ENCODE measurements at places on chromosomes 6 and 20. TPM values are rescaled to one million over a fixed set of nuclear protein-coding genes. Genes with fewer than 3 reads are reported as not detected.

The INSM1 gene
- total RNA-seq = not detected

The LCA5 gene
- 5.8 TPM for total RNA-seq

The PTCRA gene
- total RNA-seq = not detected

The PPIL6 gene
- 1.7 TPM for total RNA-seq

The HAO1 gene
- total RNA-seq = 0.20 TPM

The NKAIN4 gene
- 162 TPM for total RNA-seq

The SCUBE3 gene
- total RNA-seq = 8.5 TPM

DNA sequence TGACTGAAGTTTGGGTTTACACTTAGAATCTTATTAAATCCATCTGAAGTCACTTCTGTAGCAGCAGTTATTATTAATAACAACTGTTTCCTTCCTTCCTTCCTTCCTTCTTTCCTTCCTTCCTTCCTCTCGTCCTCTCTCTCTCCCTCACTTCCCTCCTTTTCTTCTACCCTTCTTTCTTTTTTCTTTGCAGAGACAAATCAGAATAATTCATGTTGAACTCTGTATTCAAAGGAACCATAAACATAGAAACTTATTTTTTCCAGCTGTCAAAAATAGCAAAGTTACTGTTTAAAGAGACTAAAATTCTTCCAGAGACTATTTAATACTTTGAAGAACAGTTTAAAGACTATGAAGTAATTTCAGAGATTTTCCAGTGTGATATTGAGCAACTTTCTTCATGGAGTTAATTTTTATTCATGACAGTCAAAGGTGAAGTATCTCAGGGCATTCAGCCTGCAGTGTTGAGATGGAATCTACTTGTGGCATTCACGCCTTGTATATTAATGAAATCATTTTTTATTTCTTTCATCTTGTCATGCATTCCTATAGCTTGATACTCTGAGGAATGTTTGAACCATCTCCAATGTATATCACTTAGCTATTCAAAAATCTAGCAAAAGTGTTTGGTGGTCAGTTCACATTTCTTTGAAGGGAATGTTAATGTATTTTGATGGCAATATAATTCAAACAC lies 109.7 kb downstream of the BCAS1 start:
- peak; percentile 56 for DNase-seq

- DNase-seq = no peak
Measured at GRCh38 chr6:42403831-42404230, 47.9 kb downstream of the TRERF1 start.

GRCh38 chr6:92681401-92681800 lies 738.0 kb downstream of the EPHA7 start:
- DNase-seq = no peak

DNA sequence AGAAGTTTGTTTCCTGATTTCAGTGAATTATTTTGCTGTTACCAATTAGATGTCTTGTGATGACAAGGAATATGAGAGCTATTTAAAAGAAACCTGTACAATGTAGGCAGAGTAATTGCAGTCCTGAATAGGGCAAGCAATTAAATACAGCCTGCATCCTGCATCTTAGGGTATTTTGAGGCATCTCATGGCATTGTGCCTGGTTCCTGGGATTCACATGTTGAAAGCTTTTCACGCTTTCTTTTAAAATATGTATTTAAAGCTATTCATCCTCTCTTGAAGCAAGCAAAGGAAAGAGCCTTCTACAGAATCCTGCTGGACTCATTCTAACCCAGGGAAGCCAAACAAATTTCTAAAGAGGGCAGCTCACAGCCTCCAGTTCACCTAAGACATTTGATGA lies 4.7 kb upstream of the RRAGD start:
- no peak for DNase-seq

- DNase-seq = no peak
Measured at GRCh38 chr6:7136859-7137334, 29.1 kb downstream of the RREB1 start.

- DNase-seq = peak; percentile 76
Measured at GRCh38 chr6:113847447-113847846, 9.7 kb upstream of the MARCKS start.

- DNase-seq = no peak
Measured at GRCh38 chr20:56855708-56856107, 226.6 kb downstream of the TFAP2C start.

DNA sequence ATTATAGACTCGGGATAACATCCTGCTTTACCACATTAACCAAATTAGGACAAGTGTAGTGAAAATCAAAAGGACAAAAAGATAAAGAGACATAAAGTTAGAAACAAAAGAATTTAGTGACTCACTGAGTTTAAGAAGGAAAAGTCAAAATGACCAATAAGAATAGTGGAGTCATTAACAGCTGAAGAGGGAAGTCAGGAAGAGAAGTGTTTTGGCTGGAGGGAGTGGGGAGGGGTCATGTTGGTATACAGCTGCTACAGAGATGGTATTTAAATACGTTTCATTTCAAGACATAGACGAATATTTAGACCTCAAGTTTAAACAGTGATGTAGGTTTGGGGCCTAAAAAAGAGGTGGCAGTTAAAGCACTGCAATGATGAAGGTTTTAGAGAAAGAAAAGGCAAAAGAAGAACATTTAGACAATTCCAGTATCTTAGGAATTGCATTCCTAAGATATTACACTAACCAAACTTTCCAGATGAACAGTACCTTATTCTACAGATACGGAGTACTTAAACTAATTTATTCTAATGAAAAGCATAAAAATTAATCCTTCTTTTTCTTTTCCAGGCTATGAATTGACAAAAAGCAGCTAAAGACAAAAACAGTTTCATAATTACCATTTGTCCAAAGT lies 10.6 kb downstream of the FKBP5 start:
- DNase-seq = peak; percentile 77

- no peak for DNase-seq
Measured at GRCh38 chr20:40673442-40673841, 15.6 kb downstream of the MAFB start.

DNA sequence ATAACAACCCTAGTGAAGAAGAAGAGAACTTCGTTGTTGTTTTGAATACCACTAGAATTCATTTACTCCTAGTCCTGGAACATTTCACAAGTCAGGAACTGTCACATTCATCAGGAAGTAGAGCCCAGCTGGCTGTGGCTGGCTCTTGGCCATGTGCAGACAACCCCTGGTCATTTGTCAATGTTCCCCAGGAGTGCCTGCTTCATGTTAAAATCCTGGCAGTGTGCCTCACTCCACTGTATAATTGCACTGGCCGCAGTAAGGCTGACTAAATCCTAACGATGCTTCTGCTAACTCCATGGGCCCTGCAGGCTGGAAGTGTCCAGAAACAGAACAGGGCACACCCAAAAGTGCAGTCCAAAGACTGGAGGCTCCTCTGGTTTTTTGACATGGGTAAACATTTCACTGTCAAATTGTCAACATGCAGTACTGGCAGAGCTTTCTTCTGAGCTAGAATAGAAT lies 41.5 kb upstream of the ADGRF1 start:
- peak; percentile 94 for DNase-seq

- no peak for DNase-seq
Measured at GRCh38 chr20:33021879-33022278, 9.6 kb upstream of the BPIFB6 start.

- DNase-seq = no peak
Measured at GRCh38 chr6:128235556-128235955, 284.8 kb downstream of the PTPRK start.

GRCh38 chr6:14061643-14062042 lies 55.9 kb upstream of the CD83 start:
- DNase-seq = no peak

DNA sequence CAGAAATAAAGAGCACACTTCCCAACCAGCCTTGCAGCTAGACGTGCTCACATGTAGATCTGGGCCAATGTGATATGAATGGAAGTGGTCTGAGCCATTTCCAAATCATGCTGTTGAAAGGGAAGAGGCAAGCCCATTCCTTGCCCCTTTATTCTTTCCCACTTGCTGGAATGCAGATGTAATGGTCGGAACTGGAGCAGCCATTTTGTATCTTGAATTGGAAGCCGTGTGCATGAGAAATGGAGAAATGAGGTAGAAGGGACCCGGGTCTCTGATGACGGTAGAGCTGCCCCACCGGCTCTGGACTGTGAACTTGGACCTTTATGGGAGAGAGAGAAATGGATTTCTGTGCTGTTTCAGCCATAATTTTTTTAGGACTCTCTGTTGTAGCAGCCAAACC lies 54.8 kb upstream of the STX16 start:
- DNase-seq = no peak

GRCh38 chr6:168703990-168704389 lies 263.0 kb downstream of the SMOC2 start:
- no peak for DNase-seq

- no peak for DNase-seq
Measured at GRCh38 chr6:13470238-13471140, 16.9 kb downstream of the GFOD1 start.

All from astrocyte (in vitro differentiated cells and primary cell).